ENCODE measurements at places on chromosomes 13 and 19. TPM values are rescaled to one million over a fixed set of nuclear protein-coding genes. Genes with fewer than 3 reads are reported as not detected.

The NCR1 gene
- total RNA-seq, result not detected

The RYR1 gene
- 0.07 TPM for total RNA-seq

The NOVA2 gene
- not detected for total RNA-seq

The ZNF628 gene
- 4.7 TPM for total RNA-seq

The KLK1 gene
- total RNA-seq, result 3.9 TPM

The FBXL12 gene
- 33.1 TPM for total RNA-seq

The CBY2 gene
- not detected for total RNA-seq

DNA sequence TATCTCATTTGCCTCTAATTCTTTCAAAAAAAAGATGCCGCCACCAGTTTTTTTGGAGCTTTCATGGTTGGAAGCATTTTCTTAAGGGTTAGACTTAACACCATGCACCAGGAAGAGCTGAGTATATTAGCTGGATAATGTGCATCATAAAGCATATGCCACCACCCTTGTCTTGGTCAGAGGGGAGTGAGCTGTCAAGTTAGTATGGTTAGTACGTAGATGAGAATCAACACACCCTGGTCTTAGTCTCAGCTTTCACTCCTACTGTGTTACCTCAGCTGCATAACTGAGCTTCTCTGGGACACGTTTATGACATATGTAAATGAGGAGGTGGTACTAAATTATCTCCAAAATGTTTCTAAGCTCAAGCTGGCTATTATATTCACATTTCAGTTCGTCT, 415.6 kb downstream of the DCT start:
- H3K27ac ChIP-seq, result no peak overlapping the region
- H3K4me3 ChIP-seq, result no peak overlapping the region
- H3K27me3 ChIP-seq, result no peaks in the 10 kb centered on the region
- H3K36me3 ChIP-seq, result no peaks in the 10 kb centered on the region

- H3K4me3 ChIP-seq, result no peak within 1 kb of the TSS
- peaks cover 3% of the 10 kb centered on the region for H3K4me1 ChIP-seq
- H3K27ac ChIP-seq, result peak within 1 kb of the TSS; percentile 27
- no peak for DNase-seq
- no peaks in the 10 kb centered on the region for H3K36me3 ChIP-seq
- no peaks in the 10 kb centered on the region for H3K27me3 ChIP-seq
Measured at GRCh38 chr19:51341976-51342580, at the start of gene VSIG10L. TSS of gene VSIG10L (minus strand) at chr19:51342139. CDS start at chr19:51342124, 15 bp downstream.

- H3K27me3 ChIP-seq, result no peaks in the 10 kb centered on the region
- H3K27ac ChIP-seq, result no peak overlapping the region
- H3K4me1 ChIP-seq, result no peaks in the 10 kb centered on the region
- DNase-seq, result peak; percentile 44
Measured at GRCh38 chr13:76019421-76020044, 383.4 kb downstream of the LMO7 start.

DNA sequence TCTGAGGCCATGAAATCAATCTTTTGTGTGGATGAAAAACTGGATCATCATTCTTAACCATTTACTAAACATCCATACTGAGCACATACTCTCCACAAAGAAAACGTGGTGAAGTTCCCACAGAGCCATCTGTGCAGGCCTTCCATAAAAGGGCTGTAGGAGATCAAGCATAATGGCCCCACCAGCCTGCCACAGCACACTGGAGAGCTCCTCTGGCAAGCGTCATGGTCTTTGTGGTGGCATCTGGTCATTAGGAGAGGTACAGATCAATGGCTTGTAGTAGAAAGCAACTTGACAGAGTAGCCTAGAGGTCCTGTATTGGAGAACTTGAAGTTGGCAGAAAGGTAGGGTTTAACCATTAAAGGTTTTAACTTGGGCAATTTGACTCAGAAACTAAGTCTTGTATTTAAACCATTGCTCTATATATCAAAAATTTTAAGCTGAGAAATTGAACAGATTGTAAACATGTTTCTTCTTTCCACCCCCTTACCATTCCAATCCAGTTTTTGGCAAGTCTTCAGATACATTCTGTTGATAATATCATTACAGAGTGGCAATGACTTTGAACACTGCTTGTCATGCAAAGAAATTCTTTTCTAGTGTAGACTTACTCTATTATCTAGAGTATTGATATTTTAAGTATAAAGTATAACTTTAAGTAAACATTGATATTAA, 128.3 kb downstream of the LMO7 start:
- peak overlapping the region; percentile 2 for H3K27ac ChIP-seq
- H3K27me3 ChIP-seq, result no peaks in the 10 kb centered on the region
- no peak overlapping the region for H3K4me3 ChIP-seq
- DNase-seq, result no peak
- H3K4me1 ChIP-seq, result peaks cover 34% of the 10 kb centered on the region
- no peaks in the 10 kb centered on the region for H3K36me3 ChIP-seq

- H3K27me3 ChIP-seq, result no peaks in the 10 kb centered on the region
- peaks cover 6% of the 10 kb centered on the region for H3K4me1 ChIP-seq
- H3K27ac ChIP-seq, result peak overlapping the region; percentile 92
- no peaks in the 10 kb centered on the region for H3K36me3 ChIP-seq
Measured at GRCh38 chr19:35901055-35901644, 810 bp upstream of the NFKBID start.

- H3K4me3 ChIP-seq, result no peak overlapping the region
- peaks cover 4% of the 10 kb centered on the region for H3K36me3 ChIP-seq
- H3K27me3 ChIP-seq, result no peaks in the 10 kb centered on the region
- no peak overlapping the region for H3K27ac ChIP-seq
Measured at GRCh38 chr13:102675115-102675514, 19.7 kb downstream of the METTL21C start.

DNA sequence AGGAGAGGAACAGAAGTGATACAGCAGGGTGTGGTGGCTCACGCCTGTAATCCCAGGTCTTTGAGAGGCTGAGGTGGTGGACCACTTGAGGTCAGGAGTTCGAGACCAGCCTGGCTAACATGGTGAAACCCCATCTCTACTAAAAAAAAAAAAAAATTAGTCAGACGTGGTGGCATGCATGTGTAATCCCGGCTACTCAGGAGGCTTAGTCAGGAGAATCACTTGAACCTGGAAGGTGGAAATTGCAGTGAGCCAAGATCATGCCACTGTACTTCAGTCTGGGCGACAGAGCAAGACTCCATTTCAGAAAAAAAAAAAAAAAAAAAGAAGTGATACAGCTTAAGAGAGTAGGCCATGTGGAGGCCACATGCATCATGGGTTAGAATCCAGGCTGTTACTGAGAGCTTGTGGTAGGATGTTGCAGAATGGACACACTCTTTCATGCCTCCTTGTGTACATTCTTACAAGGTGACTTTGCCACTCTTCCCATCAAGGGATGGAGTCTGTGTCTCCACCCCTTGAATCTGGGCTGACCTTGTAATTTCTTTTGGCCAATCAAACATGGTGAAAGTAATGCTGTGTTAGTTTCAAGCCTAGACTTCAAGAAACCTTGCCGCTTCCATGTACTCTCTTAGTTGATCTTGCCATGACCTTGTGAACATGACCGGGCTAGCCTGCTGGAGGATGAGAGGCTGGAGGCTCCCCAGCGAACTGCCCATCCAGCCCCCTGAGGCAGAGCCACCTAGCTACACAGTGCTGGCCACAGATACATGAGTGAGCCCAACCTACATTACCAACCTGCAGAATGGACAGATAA, 12.3 kb downstream of the FAM187B start:
- no peak overlapping the region for H3K4me3 ChIP-seq
- DNase-seq, result no peak
- H3K27me3 ChIP-seq, result no peaks in the 10 kb centered on the region
- peaks cover 12% of the 10 kb centered on the region for H3K4me1 ChIP-seq
- H3K27ac ChIP-seq, result no peak overlapping the region

GRCh38 chr13:79429309-79429708, 23.3 kb upstream of the RBM26 start:
- no peaks in the 10 kb centered on the region for H3K27me3 ChIP-seq
- no peak overlapping the region for H3K4me3 ChIP-seq
- no peaks in the 10 kb centered on the region for H3K4me1 ChIP-seq

GRCh38 chr19:29446361-29446760, 79.4 kb upstream of the VSTM2B start:
- DNase-seq, result no peak
- H3K4me3 ChIP-seq, result no peak overlapping the region
- H3K27ac ChIP-seq, result no peak overlapping the region
- no peaks in the 10 kb centered on the region for H3K36me3 ChIP-seq
- no peaks in the 10 kb centered on the region for H3K4me1 ChIP-seq

GRCh38 chr19:4713384-4713951, 10.2 kb downstream of the DPP9 start:
- H3K27me3 ChIP-seq, result no peaks in the 10 kb centered on the region
- peaks cover 8% of the 10 kb centered on the region for H3K4me1 ChIP-seq
- peak; percentile 42 for DNase-seq
- no peaks in the 10 kb centered on the region for H3K36me3 ChIP-seq

- H3K36me3 ChIP-seq, result no peaks in the 10 kb centered on the region
- no peak overlapping the region for H3K27ac ChIP-seq
- H3K4me3 ChIP-seq, result no peak overlapping the region
- no peaks in the 10 kb centered on the region for H3K4me1 ChIP-seq
Measured at GRCh38 chr13:85108356-85108755, 690.9 kb downstream of the SLITRK6 start.

GRCh38 chr13:30346789-30347167, 39.4 kb upstream of the KATNAL1 start:
- no peak overlapping the region for H3K4me3 ChIP-seq
- no peak overlapping the region for H3K27ac ChIP-seq
- no peaks in the 10 kb centered on the region for H3K36me3 ChIP-seq

DNA sequence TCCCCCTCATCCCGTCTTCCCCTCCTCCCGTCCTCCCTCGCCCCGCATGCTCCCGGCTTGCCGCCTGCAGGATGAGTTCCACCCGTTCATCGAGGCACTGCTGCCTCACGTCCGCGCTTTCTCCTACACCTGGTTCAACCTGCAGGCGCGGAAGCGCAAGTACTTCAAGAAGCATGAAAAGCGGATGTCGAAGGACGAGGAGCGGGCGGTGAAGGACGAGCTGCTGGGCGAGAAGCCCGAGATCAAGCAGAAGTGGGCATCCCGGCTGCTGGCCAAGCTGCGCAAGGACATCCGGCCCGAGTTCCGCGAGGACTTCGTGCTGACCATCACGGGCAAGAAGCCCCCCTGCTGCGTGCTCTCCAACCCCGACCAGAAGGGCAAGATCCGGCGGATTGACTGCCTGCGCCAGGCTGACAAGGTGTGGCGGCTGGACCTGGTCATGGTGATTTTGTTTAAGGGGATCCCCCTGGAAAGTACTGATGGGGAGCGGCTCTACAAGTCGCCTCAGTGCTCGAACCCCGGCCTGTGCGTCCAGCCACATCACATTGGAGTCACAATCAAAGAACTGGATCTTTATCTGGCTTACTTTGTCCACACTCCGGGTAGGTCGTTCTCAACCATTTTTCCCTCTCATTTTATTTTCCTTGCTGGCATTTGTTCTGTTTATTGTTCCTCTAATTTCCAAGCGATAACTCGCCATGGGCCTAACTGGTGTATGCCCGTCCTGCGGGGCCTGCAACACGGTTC, 29.8 kb downstream of the NFIX start:
- H3K4me1 ChIP-seq, result peaks cover 34% of the 10 kb centered on the region
- H3K27me3 ChIP-seq, result peaks cover 89% of the 10 kb centered on the region
- H3K36me3 ChIP-seq, result no peaks in the 10 kb centered on the region
- no peak for DNase-seq
- no peak overlapping the region for H3K4me3 ChIP-seq

- no peaks in the 10 kb centered on the region for H3K4me1 ChIP-seq
- no peaks in the 10 kb centered on the region for H3K36me3 ChIP-seq
- H3K27ac ChIP-seq, result no peak overlapping the region
- peaks cover 25% of the 10 kb centered on the region for H3K27me3 ChIP-seq
- DNase-seq, result no peak
Measured at GRCh38 chr13:52903320-52903719, 54.9 kb upstream of the PCDH8 start.

DNA sequence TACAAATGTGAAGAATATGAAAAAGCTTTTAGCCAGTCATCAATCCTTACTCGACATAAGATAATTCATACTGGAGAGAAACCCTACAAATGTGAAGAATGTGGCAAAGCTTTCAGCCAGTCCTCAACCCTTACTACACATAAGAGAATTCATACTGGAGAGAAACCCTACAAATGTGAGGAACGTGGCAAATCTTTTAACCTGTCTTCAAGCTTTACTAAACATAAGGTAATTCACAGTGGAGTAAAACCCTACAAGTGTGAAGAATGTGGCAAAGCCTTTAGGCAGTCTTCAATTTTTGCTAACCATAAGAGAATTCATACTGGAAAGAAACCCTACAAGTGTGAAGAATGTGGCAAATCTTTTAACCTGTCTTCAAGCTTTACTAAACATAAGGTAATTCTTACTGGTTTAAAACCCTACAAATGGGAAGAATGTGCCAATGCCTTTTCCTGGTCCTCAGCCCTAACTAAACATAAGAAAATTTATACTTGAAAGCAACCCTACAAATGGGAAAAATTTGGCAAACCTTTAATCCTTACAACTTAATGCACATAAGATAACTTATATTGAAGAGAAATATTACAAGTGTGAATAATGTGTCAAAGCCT, 74.1 kb upstream of the ZNF681 start:
- no peak overlapping the region for H3K27ac ChIP-seq
- DNase-seq, result no peak
- no peaks in the 10 kb centered on the region for H3K4me1 ChIP-seq
- no peak overlapping the region for H3K4me3 ChIP-seq
- H3K27me3 ChIP-seq, result no peaks in the 10 kb centered on the region
- H3K36me3 ChIP-seq, result no peaks in the 10 kb centered on the region

DNA sequence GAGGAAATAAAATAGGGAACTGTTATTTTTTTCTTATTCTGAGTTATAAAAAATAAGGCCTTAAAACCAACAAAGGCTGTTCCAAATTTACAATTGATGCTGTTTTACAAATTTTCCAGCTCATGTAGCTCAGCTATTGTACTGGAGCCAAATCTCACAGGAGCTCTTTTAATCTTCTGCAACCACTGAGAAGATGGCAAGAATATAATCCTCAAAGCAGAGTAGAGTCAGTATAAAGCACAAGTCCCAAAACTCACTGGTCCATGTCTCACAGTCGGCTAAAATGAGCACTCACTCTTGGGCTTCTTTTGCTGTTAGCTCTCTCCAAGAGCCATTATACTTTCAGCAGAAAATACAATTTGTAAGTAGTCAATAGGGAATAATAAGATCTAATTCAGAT, 1074.4 kb upstream of the PRR20A start:
- H3K27ac ChIP-seq, result no peak overlapping the region
- no peaks in the 10 kb centered on the region for H3K27me3 ChIP-seq
- no peak for DNase-seq
- no peak overlapping the region for H3K4me3 ChIP-seq
- H3K4me1 ChIP-seq, result no peaks in the 10 kb centered on the region
- no peaks in the 10 kb centered on the region for H3K36me3 ChIP-seq

- peaks cover 3% of the 10 kb centered on the region for H3K27me3 ChIP-seq
- H3K4me3 ChIP-seq, result no peak overlapping the region
- no peak overlapping the region for H3K27ac ChIP-seq
Measured at GRCh38 chr19:15101479-15102082, 5.6 kb upstream of the SYDE1 start.

GRCh38 chr13:23504180-23504579, 66.0 kb upstream of the TNFRSF19 start:
- no peaks in the 10 kb centered on the region for H3K36me3 ChIP-seq
- no peak overlapping the region for H3K27ac ChIP-seq
- peaks cover 12% of the 10 kb centered on the region for H3K4me1 ChIP-seq
- H3K27me3 ChIP-seq, result no peaks in the 10 kb centered on the region
- no peak for DNase-seq

All from hepatocyte (in vitro differentiated cells).